Pancreas (tissue), 10 donors: ENCODE measurements at places on chromosomes 7 and 10. TPM values are rescaled to one million over a fixed set of nuclear protein-coding genes. Genes with fewer than 3 reads are reported as not detected.

DNA sequence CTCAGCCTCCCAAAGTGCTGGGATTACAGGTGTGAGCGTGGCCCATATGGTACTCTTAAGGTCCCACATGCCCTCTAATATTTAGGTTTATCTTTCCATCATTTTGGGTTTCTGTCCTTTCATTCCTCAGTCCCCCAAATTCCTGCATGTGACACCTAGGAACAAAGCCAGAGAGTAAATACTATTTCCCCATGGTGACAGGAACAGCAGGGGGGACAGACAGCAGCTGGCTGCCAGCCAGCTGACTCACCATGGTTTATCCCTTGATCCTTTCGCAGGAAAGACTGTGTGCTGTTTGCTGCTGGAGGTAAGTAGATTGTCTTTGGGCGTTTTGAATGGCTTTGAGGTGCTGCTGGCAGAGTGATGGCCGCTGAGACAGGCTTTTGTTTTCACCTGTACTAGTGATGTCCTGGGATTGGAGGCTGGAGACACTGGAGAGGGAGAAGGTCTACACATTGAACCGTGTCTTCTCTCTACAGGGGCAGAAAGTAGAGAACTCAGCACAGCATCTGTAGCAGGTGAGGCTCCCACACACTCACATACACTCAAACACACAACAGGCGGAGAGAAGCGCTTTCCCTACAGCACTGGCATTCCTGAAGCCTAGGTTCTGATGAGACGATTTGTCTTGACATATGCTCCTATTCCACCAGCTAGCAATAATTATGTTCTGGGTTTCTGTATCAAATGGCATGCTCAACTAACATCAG is 83.7 kb upstream of the EFCAB10 start:
- no peak overlapping the region for H3K27ac ChIP-seq
- no peak for DNase-seq
- H3K4me3 ChIP-seq = no peak overlapping the region
- H3K4me1 ChIP-seq = no peaks in the 10 kb centered on the region

NRG3 gene
- 0.14 TPM for total RNA-seq

GRCh38 chr10:51366044-51366443 is 291.8 kb downstream of the PRKG1 start:
- no peak overlapping the region for H3K27ac ChIP-seq
- no peaks in the 10 kb centered on the region for H3K36me3 ChIP-seq
- no peaks in the 10 kb centered on the region for H3K27me3 ChIP-seq
- no peak for DNase-seq
- H3K4me3 ChIP-seq = no peak overlapping the region

- no peaks in the 10 kb centered on the region for H3K27me3 ChIP-seq
- DNase-seq = no peak
- no peak overlapping the region for H3K27ac ChIP-seq
- no peak overlapping the region for H3K4me3 ChIP-seq
- no peaks in the 10 kb centered on the region for H3K4me1 ChIP-seq
Measured at GRCh38 chr7:39105720-39106119, 128.0 kb downstream of the POU6F2 start.

GRCh38 chr10:66827353-66827752 is 98.5 kb upstream of the LRRTM3 start:
- H3K27me3 ChIP-seq = no peaks in the 10 kb centered on the region
- no peaks in the 10 kb centered on the region for H3K36me3 ChIP-seq

JCAD gene
- 21.2 TPM for total RNA-seq

VAX1 gene
- total RNA-seq = not detected

- H3K36me3 ChIP-seq = no peaks in the 10 kb centered on the region
- H3K4me3 ChIP-seq = no peak overlapping the region
- H3K27ac ChIP-seq = peak overlapping the region; percentile 63
- H3K4me1 ChIP-seq = peaks cover 9% of the 10 kb centered on the region
- DNase-seq = no peak
Measured at GRCh38 chr7:30910411-30911073, 1.1 kb upstream of the AQP1 start.

LEP gene
- 0.14 TPM for total RNA-seq

DNA sequence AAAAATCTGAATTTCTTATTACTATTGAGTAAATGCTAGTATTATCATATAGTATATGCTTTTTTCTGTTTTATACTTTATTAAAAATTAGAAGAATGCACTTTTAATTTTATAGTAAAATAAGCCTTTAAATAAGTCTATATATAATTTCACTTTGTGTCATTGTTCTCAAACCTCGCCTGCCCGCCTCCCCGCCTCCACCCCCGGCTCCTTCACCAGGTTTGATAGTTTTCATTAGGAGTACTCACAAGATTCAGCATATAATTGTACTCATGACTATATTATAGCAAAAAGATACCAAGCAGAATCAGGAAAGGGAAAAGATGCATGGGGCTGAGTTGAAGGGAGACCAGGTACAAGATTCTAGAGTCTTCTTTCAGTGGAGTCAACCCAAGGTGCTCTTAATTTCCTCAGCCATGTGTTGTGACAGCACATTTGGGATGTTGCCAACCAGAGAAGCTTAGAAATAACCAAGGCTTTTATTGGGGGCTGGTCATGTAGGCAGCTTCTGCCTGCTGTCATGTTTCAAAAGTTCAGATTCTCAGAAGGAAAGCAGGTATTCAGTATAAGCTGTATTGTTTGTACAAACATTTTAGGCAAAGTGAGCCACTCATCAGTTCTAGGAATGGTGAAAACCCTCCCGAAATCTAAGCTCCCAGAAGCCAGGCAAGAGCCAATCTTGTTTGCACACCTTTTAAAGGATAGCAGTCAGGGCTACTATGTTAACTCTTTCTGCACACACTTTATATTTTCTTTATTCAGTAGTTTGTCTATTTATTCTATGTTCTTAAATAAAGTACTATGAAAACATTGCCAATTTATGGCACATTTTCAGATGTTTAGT is 12.3 kb downstream of the NHLRC2 start:
- no peak overlapping the region for H3K27ac ChIP-seq
- H3K27me3 ChIP-seq = no peaks in the 10 kb centered on the region
- no peak overlapping the region for H3K4me3 ChIP-seq
- no peaks in the 10 kb centered on the region for H3K36me3 ChIP-seq

FAM237B gene
- total RNA-seq = not detected

GRCh38 chr10:62437696-62438095 is 63.5 kb downstream of the ZNF365 start:
- H3K4me1 ChIP-seq = no peaks in the 10 kb centered on the region
- H3K27me3 ChIP-seq = no peaks in the 10 kb centered on the region
- no peak overlapping the region for H3K4me3 ChIP-seq
- H3K36me3 ChIP-seq = no peaks in the 10 kb centered on the region

- no peak overlapping the region for H3K4me3 ChIP-seq
- H3K27me3 ChIP-seq = no peaks in the 10 kb centered on the region
- no peak for DNase-seq
- H3K4me1 ChIP-seq = peaks cover 3% of the 10 kb centered on the region
Measured at GRCh38 chr7:13792208-13792607, 197.3 kb downstream of the ETV1 start.

APBB1IP gene
- 5.4 TPM for total RNA-seq

SPDYE2B gene
- total RNA-seq = not detected

TMEM178B gene
- 2.0 TPM for total RNA-seq

TMEM270 gene
- not detected for total RNA-seq

DNA sequence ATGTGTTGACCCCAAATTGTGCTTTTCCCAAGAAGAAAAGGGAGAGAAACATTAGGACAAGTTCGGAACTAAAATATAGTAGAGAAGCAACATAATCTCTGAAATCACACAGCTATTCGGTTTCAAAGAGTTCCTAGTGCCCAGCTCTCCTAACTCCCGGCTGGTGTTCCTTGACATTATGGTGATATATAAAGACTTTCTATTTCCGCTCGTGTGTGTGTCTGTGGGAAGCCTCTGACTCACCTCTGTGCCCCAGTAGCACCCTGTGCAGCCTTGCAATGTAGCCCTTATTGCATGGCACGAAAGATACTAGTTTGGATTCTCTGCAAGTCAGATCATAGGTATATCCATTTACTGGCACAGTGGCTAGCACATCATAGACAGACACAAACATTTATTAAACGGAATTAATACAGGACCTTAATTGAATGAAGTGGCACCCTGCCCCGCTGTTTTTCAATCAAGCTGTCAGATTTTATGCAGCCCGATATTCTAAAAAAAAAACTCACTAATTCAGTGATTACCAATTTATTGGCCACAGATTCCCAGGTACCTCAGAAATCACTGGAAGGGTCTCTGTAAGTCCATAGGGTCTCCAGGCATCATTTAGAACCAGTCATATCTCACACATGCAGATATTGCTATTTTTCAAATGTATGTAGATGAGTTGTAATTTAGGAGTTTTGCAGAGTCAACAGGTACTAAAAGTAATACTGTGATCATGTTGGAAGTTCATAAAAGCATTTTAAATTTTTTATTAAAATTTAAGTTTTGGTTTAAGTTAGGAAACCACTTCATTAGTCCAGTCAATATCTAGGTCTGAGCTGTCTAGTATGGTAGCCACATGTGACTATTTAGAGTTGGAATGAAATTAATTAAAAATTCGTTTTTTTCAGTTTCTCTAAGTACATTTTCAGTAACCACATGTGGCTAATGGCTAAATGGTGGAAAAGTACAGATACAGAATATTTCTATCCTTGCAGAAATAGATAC is 43.3 kb downstream of the SFTPD start:
- no peaks in the 10 kb centered on the region for H3K27me3 ChIP-seq
- no peaks in the 10 kb centered on the region for H3K36me3 ChIP-seq
- H3K27ac ChIP-seq = peak overlapping the region; percentile 54
- DNase-seq = no peak
- H3K4me3 ChIP-seq = peak overlapping the region; percentile 73

- no peaks in the 10 kb centered on the region for H3K36me3 ChIP-seq
- H3K4me3 ChIP-seq = no peak overlapping the region
- DNase-seq = no peak
- H3K27ac ChIP-seq = no peak overlapping the region
- H3K4me1 ChIP-seq = no peaks in the 10 kb centered on the region
Measured at GRCh38 chr7:140586516-140586915, 54.1 kb downstream of the DENND2A start.

DNA sequence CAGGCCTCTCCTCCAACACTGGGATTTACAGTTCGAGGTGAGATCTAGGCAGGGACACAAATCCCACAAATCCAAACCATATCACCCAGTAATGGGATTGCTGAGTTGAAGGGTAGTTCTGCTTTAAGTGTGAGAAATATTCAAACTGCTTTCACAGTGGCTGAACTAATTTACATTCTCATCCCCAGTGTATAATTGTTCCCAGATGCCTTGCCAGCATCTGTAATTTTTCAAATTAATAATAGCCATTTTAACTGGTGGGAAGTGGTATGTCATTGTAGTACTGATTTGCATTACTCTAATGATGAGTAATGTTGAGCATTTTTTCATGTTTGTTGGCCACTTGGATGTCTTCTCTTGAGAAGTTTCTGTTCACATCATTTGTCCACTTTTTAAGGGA is 592.8 kb upstream of the GRM3 start:
- H3K4me1 ChIP-seq = no peaks in the 10 kb centered on the region
- no peaks in the 10 kb centered on the region for H3K36me3 ChIP-seq
- DNase-seq = no peak
- H3K27ac ChIP-seq = no peak overlapping the region

GRCh38 chr7:142200206-142200605 is 57.7 kb downstream of the PRSS58 start:
- peaks cover 4% of the 10 kb centered on the region for H3K36me3 ChIP-seq
- no peak overlapping the region for H3K4me3 ChIP-seq
- no peaks in the 10 kb centered on the region for H3K4me1 ChIP-seq
- no peaks in the 10 kb centered on the region for H3K27me3 ChIP-seq
- no peak overlapping the region for H3K27ac ChIP-seq

DNA sequence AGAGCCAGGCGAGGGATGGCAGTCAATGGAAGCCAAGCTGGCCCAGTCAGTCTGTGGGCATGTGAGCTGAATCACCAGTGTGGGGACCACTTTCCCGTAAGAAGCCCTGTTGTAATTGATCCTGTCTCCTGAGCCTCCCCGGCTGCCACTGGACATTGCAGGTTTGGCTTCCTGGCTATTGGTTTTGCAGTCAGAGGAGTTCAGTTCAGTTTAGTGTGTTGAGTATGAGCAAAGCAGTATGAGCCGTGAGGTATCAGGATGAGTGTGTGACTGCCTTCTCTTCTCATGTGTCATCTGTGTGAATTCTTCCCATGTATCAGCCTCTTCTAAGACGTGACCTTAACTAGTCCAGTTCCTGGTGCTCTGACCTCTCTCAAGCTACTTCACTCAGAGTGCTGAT is 227.4 kb downstream of the PRKG1 start:
- no peaks in the 10 kb centered on the region for H3K4me1 ChIP-seq
- H3K27me3 ChIP-seq = no peaks in the 10 kb centered on the region
- no peak overlapping the region for H3K27ac ChIP-seq
- no peak for DNase-seq
- no peaks in the 10 kb centered on the region for H3K36me3 ChIP-seq

GRCh38 chr10:108899670-108900069 is 1023.6 kb downstream of the XPNPEP1 start:
- DNase-seq = no peak
- H3K4me1 ChIP-seq = no peaks in the 10 kb centered on the region
- no peaks in the 10 kb centered on the region for H3K27me3 ChIP-seq
- no peak overlapping the region for H3K4me3 ChIP-seq
- H3K27ac ChIP-seq = no peak overlapping the region
- no peaks in the 10 kb centered on the region for H3K36me3 ChIP-seq

CACUL1 gene
- 16.5 TPM for total RNA-seq

GRCh38 chr10:50604049-50604640 is 19.6 kb downstream of the SGMS1 start:
- H3K27ac ChIP-seq = no peak overlapping the region
- no peaks in the 10 kb centered on the region for H3K36me3 ChIP-seq
- no peak for DNase-seq
- peaks cover 75% of the 10 kb centered on the region for H3K4me1 ChIP-seq

GRCh38 chr10:65265451-65265954 is 1660.3 kb upstream of the LRRTM3 start:
- no peaks in the 10 kb centered on the region for H3K36me3 ChIP-seq
- H3K27me3 ChIP-seq = no peaks in the 10 kb centered on the region
- H3K27ac ChIP-seq = no peak overlapping the region
- H3K4me3 ChIP-seq = no peak overlapping the region
- no peak for DNase-seq

GRCh38 chr7:3455806-3456595 is 154.9 kb downstream of the SDK1 start:
- H3K27me3 ChIP-seq = no peaks in the 10 kb centered on the region
- no peak for DNase-seq
- peaks cover 5% of the 10 kb centered on the region for H3K4me1 ChIP-seq
- H3K36me3 ChIP-seq = no peaks in the 10 kb centered on the region

DNA sequence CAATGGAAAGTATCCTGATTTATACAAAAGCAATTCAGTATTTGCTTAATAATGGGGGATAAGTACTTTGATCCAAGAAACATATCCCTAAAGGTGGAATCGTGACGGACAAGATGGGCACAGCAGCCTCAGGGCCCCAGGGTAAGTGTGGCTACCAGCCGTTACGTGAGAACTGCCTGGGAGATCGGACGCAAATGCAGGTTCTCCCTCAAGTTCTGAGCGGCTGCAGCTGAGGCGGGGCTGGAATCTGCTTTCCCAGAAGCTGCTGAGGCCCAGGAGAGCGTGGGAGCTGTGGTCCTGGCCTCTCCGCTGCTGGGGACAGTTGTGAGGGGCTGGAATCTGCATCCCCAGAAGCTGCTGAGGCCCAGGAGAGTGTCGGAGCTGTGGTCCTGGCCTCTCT is 13.5 kb downstream of the FOXL3 start:
- no peak overlapping the region for H3K4me3 ChIP-seq
- H3K36me3 ChIP-seq = no peaks in the 10 kb centered on the region
- DNase-seq = no peak
- H3K27me3 ChIP-seq = no peaks in the 10 kb centered on the region
- no peak overlapping the region for H3K27ac ChIP-seq
